ENCODE measurements at places on chromosomes 5 and 9.

DNA sequence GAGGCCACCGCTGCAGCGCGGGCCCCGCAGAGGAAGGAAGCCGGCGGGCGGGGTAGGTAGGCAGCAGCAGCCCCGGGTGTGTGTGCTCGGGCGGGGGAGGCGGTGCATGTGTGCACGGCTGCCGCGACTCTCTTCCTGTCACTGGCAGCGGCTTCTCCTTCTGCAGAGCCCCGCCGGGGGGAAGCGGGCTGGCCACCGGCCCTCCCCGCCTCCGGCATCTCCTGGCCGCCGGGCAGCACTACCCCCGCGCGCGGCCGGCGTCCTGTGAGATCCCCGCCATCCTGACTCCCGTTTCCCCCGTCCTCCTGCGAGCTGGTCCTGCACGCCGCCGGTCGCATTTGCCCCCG is 315 bp downstream of the PIK3R1 start:
- no peak for DNase-seq

DNA sequence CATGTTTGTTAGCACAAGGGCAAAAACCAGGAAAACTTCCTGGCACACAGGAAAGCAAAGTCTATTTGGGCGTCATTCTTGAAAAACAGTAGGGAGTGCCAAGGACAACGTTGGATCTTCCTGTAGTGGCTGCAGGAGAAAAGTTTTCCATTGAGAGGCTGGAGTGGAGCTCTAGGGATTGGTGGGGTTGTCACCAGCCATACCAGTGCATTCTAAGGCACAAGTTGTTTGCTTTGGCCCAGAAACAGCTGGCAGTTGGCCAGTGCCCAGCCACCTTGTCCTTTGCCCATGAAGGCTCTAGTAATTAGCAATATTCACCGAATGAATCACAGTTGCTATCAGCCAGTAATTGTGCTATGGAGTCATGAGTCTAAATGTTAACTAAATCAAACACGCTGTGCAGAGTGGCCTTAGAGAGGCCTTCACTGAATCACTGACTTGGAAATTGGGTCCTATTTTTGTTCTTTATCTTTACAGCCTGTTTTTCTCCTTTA is 26.4 kb downstream of the TNFSF15 start:
- peak; percentile 83 for DNase-seq

GRCh38 chr5:58255970-58256369 is 203.9 kb downstream of the PLK2 start:
- no peak for DNase-seq

DNA sequence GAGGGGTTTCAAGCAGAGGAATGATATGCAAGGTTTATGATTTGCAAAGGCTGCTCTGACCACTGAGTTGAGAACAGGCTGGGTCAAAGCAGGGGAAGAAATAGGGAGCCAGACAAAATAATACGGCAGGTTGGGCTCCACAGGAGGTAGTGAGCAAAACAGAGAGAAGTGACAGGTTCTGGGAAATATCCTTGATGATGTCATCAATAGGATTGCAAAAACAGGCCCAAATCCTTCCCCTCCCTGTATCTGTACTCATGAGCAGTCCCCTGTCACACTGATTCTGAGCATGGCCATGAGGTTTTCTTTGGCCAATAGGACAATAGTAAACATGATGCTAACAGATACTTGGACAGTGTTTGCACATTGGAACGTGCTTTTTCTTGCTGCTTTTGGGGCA is 471.8 kb upstream of the BRINP1 start:
- no peak for DNase-seq

GRCh38 chr9:121890746-121891145 is 202.4 kb downstream of the TTLL11 start:
- no peak for DNase-seq

DNA sequence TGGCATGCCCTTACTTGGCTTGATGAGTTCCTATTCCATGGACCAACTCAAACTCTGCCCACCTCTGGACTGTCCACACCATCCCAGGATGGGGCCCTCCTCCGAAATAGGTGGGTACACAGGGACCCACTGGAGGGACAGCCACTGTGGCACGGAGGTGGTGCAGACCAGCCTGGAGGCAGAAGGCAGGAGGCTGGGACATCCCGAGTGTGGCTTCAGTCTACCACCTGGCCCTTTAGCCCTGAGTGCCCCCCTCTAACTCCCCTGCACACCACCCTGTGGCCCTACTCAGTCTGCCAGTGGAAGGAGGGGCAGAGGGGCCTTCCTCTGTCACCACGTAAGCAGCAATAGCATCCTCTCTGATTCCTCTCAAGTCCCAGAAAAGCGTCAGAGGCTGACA is 3.7 kb downstream of the IL3 start:
- no peak for DNase-seq

GRCh38 chr5:172548981-172549687 is 91.9 kb upstream of the NEURL1B start:
- DNase-seq = no peak

- no peak for DNase-seq
These were observed 31.6 kb upstream of the ACOT12 start for GRCh38 chr5:81425569-81425968.

DNA sequence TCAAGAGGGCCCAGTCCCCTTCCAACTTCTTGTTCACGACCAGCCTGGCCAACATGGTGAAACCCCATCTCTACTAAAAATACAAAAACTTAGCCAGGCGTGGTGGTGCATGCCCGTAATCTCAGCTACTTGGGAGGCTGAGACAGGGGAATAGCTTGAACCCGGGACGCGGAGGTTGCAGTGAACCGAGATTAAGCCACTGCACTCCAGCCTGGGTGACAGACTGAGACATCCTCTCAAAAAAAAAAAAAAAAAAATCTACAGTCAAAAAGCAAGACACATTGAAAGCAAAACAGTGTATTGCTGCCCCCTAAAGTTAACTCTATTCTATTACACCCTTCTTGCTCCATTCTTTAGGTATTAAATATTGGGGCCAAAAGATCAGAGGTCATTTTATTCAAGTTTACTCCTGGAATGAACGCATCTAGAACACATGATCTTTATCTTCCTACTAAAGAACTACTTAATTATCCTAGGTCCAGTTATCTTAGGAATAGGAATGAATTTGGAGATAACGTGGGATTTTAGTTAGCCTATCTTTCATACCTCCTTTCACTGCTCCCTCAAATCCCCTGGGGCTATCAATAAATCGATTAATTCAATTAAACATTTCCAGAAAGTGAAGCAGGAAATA is 2.4 kb downstream of the ATG12 start:
- no peak for DNase-seq
